ENCODE measurements at places on chromosomes 2 and 18.

GRCh38 chr2:228526687-228527086 is 345.2 kb upstream of the SPHKAP start:
- no peak for DNase-seq

- DNase-seq: no peak
These were observed 15.2 kb downstream of the GPC1 start for GRCh38 chr2:240450532-240451107.

GRCh38 chr18:49251451-49251850 is 209.0 kb downstream of the DYM start:
- no peak for DNase-seq

GRCh38 chr2:86078774-86079545 is 26.7 kb downstream of the POLR1A start:
- peak; percentile 47 for DNase-seq

Data from NAMALWA (cell line).